NCI-H2107 (cell line): ENCODE measurements at places on chromosomes 1 and 21.

DNA sequence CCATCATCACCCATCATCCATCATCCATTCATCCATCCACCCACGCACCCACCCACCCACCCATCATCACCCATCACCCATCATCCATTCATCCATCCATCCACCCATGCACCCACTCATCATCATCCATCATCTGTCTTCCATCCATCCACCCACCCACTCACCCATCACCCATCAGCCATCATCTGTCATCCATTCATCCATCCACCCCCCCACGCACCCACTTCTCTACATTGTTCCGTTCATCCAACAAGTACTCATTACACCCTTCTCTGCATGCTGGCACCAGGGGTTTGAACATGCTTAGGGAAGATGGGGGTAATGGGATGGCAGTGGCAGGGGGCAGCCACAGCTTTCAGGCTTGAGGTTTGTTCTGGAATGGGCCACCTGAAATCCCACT is 82.1 kb downstream of the ADARB1 start:
- DNase-seq: no peak

GRCh38 chr1:218694636-218695035 is 349.5 kb downstream of the TGFB2 start:
- DNase-seq: no peak

GRCh38 chr1:41268154-41268770 is 26.2 kb upstream of the SCMH1 start:
- DNase-seq: peak; percentile 84

GRCh38 chr1:7922301-7922700 is 18.3 kb downstream of the TNFRSF9 start:
- no peak for DNase-seq

GRCh38 chr1:166166329-166166697 is 488 bp downstream of the FAM78B start:
- DNase-seq: no peak

DNA sequence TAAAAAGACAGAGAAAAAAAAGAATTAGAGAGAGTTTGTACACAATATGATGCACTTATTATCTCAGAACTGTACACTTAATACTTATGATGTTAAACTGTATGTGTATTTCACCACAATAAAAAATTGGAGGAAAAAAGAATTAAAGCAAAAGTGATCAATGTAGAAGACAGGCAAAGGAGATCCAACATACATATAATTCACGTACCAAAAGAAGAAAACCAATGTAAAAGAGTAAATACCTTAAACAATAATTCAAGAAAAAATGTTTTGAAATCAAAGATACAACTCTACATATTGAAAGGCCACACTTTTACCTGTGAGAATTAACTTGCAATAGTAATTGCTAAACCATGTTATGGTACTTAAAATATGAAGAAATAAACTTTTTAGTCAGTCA is 9.8 kb upstream of the PGLYRP3 start:
- DNase-seq: no peak

- DNase-seq: no peak
These were observed 11.6 kb downstream of the AGO1 start for GRCh38 chr1:35894656-35895055.

GRCh38 chr1:166193057-166193698 is 26.4 kb upstream of the FAM78B start:
- no peak for DNase-seq

DNA sequence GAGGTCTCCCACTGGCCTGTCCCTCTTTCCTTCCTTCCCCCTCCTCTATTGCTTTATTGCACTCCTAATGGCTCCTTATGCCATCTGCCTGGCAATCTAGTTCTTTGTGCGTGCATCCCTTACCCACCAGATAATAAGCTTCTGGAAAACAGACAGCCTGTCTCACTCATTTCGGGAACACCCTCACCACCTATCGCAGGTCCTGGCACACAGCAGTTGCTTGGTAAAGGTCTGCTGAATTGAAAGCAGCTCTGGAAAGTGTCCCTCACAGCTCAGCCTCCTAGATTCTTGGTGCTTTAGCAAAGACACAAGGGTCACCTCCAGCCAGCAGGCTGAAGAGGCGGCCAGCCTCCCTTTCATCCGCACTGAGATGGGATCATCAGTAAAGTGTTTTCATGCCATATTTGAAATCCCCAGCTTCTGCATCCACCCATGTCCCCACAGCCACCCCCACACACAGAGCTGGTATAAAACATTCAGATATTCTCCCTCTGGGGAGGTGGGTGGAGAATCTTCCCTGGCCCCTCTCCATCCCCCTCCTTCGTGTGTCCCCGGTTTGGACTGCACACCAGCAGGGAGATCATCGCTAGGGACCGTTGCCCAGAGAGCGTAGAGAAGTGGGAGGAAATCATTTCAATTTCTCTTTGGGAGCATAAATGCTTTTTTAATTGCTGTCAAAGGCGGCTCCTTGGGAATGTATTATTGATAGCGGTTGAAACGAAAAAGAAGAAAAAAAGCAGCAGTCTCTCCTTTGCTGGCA is 29.1 kb upstream of the ATP2B4 start:
- no peak for DNase-seq

DNA sequence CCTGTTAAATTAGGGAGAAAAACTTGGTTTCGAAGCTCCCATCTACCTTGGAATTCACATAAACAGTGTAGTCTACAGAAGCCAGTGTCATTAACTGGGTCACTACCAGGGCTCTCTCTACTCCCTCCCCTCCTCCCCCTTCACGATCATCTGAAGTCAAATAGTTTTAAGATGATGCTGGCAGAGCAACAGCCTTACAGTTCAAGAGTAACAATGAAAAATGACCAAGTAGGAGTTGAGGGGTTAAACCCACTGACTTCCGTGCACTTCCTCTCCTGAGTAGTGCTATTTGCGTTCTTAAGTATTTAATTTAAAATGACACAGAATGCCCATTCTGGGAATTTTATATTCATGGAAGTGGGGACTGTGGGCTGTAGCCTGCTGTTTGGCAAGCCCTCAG is 236.9 kb downstream of the SIPA1L2 start:
- no peak for DNase-seq

DNA sequence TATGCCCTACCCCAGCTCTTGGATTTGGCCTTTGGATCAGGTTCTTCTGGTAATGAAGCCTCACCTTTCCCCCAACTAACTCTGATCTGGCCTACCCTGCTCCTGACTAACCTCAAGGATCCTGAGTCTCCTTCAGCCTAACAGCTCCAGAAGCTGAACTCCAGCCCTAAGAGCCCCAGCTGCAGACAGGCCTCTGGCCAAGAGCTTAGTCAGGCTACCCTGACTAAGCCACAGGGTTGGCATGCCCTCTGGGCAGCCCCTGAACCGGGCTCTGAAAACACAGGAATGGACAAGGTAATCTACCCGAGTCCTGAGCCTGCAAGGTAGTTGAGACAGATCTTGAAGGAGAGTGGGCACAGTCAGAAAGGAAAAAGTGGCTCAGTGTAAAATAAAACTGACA is 29.4 kb downstream of the COA7 start:
- DNase-seq: no peak

- no peak for DNase-seq
These were observed 196.2 kb upstream of the APP start for GRCh38 chr21:26366781-26367180.

GRCh38 chr1:66687358-66687757 is 64.9 kb upstream of the DYNLT5 start:
- DNase-seq: no peak

GRCh38 chr1:33462405-33463164 is 9.9 kb upstream of the ZSCAN20 start:
- no peak for DNase-seq

DNA sequence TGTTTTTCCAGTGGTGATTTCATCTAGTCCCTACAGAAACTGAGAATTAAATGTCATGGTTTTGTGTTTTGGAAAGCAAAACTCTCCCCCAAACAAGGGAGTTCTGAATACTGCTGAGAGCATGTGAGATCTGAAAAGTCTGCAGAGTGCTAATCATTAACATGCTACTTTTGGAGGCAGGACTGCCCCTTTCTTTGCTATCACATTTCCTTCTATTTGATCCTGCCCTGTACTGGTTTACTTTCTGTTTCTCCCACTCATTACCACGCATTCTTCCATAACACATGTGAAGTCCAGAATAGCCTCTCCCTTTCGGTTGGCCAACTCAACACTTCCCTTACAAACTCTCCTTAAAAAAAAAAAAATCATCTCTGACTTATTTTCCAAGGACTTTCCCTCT is 63.6 kb downstream of the GADD45A start:
- DNase-seq: no peak

DNA sequence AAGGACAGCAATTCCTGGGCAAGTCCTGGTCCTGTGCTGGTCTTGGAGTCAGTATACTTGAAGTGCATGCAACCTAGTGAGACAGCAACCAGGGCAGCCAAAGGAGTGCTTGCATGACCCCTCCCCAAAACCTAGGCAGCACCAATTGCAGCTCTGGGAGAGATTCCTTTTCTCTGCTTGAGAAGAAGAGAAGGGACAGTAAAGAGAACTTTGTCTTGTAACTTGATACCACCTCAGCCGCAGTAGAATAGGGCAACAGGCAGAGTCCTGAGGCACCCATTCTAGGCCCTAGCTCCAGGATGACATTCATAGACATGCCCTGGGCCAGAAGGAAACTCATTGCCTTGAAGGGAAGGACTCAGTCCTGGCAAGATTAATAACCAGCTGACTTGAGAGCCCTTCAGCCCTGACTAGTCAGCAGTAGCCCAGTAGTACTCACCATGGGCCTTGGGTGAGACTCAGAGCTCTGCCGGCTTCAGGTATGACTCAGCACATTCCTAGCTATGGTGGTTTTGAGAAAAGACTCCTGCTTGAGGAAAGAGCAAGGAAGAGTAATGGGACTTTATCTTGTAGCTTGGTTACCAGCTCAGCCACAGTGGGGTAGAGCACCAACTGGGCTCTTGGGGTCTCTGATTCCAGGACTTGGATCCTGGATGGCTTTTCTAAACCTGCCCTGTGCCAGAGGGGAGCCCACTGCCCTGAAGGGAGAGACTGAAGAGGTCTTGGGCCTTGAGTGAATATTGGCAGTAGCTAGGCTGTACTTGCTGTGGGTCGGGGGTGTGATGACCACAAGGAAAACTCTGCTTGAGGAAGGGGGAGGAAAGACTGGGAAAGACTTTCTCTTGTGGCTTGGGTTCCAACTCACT is 51.7 kb upstream of the ACADM start:
- DNase-seq: no peak

DNA sequence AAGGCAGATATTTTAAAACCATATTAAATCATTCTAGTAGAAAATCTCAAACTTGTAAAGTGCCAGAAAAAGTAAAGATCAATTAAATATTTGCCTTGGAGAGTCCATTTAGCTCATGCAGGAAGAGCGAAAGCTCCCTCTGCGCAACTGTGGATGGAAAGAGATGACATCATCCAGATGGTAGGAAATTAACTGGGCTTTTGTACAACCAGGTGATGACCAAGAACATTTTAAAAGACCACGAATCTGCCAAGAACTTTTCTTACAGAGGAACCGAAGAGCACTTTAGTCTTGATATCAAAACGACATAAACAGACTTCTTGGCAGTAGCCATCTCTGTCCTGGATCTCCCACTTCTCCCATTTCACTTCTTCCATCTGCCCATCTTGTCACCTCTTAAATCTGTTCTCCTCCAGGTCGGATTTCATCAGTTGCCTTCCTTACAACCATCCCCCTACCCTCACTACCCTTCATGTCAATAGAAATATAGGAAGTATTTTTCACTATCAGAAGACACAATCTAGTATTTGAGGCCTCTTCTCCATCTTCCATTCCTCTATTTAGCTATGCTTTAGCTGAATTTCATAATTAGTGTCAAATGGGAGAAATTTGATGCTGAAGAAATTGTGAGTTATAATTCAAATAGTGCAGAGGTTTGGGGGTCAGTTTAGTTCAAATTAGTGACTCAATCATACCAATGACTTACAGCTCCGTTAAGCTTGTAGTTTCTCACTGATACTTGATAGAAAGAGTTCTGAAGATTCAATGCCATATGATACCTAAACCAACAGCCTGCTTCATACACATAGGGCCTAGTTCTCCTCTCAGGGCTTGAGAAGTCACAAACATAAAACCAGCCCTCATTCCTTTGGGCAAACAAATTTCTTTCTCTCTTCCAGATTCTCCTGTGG is 22.0 kb upstream of the DNASE2B start:
- DNase-seq: no peak

DNA sequence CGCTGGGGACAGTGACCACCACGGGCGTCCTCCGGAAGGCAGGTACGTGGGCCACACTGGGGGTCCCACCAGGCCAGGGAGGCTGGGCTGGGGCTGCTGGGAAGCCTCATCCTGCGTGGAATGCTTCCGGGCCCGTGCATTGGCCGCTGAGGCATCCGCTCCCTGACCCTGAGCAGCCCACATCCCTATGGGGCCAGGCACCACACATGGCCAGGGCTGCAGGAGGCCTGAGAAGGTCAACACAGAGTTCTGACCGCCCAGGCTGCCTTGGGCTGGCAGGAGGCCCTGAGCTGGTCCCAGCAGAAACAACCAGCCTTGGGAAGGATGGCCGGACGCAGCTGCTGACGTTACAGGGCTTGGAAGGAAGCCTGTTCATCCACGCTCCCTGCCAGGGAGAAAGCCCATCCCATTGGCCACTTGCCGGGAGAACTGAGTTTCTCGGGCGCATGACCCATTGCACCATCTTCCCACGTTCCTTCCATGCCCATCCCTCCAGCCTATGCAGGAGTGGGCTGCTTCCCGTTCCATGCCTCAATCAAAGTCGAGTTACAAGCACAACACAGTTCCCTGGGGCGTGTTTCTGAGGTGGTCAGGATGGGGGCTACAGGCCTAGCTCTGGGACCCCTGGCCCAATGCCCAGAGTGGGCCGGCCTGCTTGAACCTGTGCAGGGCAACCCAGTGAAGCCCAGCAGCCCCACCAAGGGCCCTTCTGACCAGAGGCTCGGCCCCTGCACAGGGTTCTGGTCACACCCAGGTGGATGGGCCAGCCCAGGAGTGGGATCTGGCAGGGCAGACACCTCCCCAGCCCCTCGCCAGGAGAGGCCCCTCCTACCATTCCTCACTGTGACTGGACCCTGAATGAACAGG is 31.7 kb downstream of the TRIM11 start:
- no peak for DNase-seq
